ENCODE measurements at places on chromosomes 12 and 14.

DNA sequence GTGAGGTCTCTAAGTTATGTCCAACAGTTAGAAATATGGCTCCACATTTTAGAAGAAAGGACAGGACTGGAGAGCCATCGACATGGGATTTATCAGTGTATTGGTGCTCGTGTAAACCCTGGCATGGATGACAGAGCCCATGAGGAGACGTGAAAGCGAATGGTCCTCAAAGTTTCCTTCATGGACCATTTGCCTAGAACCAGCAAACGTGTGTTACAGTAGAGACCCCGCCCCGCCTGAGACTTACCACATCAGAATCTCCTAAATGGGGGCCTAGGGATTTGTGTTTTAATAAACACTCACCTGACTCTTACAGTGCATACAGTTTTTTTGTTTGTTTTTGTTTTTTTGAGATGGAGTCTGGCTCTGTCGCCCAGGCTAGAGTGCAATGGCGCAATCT is 12.2 kb downstream of the EVL start:
- peaks cover 18% of the 10 kb centered on the region for H3K4me1 ChIP-seq
- H3K27me3 ChIP-seq = no peaks in the 10 kb centered on the region
- H3K4me3 ChIP-seq = no peak overlapping the region
- DNase-seq = no peak
- no peak overlapping the region for H3K27ac ChIP-seq

DNA sequence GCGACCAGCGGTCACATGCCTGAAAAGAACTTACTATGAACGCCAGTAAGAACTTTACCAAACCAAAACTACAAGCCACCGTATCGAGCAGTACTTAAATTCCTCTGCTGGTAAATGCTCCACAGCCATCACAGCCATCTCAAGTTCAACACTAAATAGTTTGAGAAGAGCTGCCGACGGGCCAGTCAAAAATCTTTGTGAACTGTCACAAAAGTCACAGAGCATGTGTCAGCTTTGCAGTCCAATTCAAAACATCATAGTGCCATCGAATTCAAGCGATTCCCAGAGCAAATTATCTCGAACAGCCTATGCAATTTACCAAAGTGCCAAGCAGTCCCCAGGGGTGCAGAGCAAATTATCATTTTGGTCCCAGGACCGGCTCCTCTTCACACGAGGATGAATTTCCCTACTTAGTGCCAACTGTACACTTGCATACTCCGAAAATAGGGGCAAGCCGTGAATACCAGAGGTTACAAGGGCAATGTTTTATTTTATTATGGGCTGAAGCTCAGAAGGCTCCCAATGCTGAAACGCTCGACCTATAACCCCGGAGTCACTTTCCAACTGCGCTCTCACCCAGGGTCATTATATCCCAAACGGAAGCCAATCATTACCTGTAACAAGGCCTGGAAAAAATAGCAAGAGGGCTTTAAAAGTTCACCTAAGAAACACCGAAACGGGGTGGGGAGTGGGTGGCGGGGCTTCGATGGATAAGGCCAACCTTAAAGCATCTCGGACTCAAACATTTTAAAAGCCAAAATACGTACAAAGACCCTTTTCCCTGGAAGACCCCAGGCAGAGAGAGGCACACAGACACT is 1.1 kb downstream of the LRP6 start:
- H3K4me1 ChIP-seq = peaks cover 16% of the 10 kb centered on the region
- no peaks in the 10 kb centered on the region for H3K36me3 ChIP-seq
- peak overlapping the region; percentile 90 for H3K4me3 ChIP-seq
- peak; percentile 62 for DNase-seq

GRCh38 chr14:32720927-32721326 is 217.8 kb upstream of the NPAS3 start:
- H3K27ac ChIP-seq = no peak overlapping the region
- no peaks in the 10 kb centered on the region for H3K27me3 ChIP-seq
- H3K4me1 ChIP-seq = peaks cover 26% of the 10 kb centered on the region
- H3K36me3 ChIP-seq = no peaks in the 10 kb centered on the region
- H3K4me3 ChIP-seq = no peak overlapping the region

DNA sequence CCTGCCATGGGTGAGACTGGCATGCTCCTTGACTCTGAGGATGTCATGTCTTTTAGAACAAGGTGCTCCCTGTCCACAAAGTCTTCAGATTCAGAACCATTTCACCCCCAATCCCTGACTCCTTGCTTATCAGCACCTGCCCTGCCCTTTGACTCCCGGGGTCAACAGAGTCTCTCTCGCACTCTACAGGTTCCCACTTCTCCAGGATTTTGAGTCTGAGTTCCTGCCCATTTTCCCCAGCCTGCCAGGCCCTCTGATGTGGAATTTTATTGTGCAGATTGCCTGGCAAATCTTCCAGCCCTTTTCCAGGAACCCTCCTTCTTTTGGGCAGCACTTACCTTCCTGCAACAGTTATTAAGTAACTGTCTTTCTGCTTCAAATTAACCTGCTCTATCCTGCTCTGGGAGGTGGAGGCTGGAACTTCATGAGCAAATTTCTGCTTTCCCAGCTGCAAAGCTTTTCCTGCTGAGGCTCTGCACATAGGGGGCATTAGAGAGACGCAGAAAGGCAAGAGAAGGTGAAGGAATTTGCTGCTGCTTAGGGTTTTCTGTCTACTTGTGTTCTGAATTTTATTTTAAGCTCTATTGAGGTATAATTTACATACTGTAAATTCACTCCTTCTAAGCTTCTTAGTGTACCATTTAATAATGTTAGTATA is 259.1 kb downstream of the PCNX1 start:
- no peak overlapping the region for H3K4me3 ChIP-seq
- DNase-seq = peak; percentile 83
- H3K36me3 ChIP-seq = no peaks in the 10 kb centered on the region
- no peaks in the 10 kb centered on the region for H3K27me3 ChIP-seq

- no peaks in the 10 kb centered on the region for H3K36me3 ChIP-seq
- H3K27ac ChIP-seq = no peak overlapping the region
- H3K4me1 ChIP-seq = no peaks in the 10 kb centered on the region
- no peak overlapping the region for H3K4me3 ChIP-seq
Measured at GRCh38 chr12:130668286-130669204, 47.6 kb downstream of the RIMBP2 start.

GRCh38 chr12:39632670-39633069 is 13.1 kb upstream of the ABCD2 start:
- no peak overlapping the region for H3K27ac ChIP-seq
- no peak overlapping the region for H3K4me3 ChIP-seq
- DNase-seq = no peak
- no peaks in the 10 kb centered on the region for H3K4me1 ChIP-seq
- H3K36me3 ChIP-seq = no peaks in the 10 kb centered on the region

DNA sequence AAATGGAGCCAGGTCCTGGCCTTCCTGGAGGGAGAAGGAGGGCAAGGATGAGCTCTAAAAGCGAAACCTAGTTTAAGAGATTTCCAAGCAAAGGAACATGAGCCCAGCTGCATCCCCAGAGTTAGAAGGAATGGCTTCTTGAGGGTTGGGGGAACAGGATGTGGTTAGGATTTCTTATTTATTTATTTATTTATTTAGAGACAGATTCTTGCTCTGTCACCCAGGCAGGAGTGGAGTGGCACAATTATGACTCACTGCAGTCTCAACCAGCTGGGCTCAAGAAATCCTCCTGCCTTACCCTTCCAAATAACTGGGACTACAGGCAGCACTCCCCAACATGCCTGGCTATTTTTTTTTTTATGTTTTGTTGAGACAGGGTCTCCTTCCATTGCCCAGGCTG is 25.3 kb upstream of the TMEM106C start:
- DNase-seq = peak; percentile 14
- H3K36me3 ChIP-seq = no peaks in the 10 kb centered on the region
- H3K27ac ChIP-seq = no peak overlapping the region
- no peaks in the 10 kb centered on the region for H3K27me3 ChIP-seq
- H3K4me1 ChIP-seq = no peaks in the 10 kb centered on the region

DNA sequence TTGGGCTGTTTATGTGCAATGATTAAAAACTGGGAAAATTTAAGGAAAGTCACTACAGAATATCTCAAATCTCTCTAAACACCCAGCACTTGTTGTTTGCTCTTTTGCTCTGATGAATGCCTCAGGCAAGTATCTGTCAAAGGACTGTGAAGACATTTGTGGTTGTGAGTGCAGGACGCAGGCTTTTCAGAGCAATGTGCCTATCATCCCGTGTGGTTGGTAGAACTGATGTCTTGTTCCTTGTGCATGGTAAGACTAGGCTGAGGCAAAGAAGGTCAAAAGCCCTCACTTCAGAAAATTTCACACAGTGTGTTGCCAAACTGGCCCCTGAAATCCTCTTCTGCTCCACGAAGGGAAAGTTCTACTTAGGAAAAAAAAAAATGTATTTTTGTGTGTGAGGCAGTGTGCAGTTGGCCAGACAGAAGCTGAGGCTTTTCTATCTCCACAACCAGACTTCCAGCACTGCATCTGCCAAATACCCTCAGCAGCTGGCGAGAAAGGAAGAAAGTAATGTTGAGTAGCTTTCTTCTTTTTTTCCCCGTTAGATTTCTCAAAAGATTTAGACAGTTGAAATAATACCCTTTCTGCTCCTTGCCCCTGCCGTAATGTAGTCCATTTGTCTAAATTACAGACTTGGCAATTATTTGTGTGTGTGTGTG is 1103.1 kb downstream of the VRK1 start:
- no peaks in the 10 kb centered on the region for H3K4me1 ChIP-seq
- H3K27ac ChIP-seq = no peak overlapping the region
- no peak for DNase-seq
- H3K27me3 ChIP-seq = no peaks in the 10 kb centered on the region

DNA sequence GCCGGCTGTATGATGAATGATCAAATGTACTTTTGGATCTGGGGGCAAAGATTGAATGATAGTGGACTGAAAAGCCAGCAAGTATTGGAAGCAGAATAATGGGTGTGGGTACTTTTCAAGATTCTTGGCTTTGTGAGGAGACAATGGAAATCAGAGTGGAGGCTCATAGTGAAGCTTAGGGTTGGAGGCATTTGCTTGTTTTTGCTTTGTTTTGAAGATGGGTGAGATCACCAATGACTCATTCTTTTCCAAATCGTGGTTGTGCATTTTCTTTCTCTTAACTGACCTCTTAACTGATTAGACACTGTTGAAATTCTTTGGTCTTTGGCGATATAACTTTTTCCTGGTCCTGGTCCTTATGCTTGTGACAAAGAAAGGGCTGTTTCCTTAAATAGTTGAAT is 54.4 kb downstream of the PELI2 start:
- H3K27ac ChIP-seq = no peak overlapping the region
- no peaks in the 10 kb centered on the region for H3K27me3 ChIP-seq
- no peaks in the 10 kb centered on the region for H3K36me3 ChIP-seq
- no peak for DNase-seq
- H3K4me1 ChIP-seq = no peaks in the 10 kb centered on the region
- H3K4me3 ChIP-seq = no peak overlapping the region

- no peaks in the 10 kb centered on the region for H3K36me3 ChIP-seq
- H3K27ac ChIP-seq = no peak overlapping the region
- H3K27me3 ChIP-seq = no peaks in the 10 kb centered on the region
- H3K4me3 ChIP-seq = no peak overlapping the region
- H3K4me1 ChIP-seq = no peaks in the 10 kb centered on the region
Measured at GRCh38 chr12:88597365-88597764, 17.1 kb upstream of the KITLG start.

GRCh38 chr12:82055391-82055790 is 296.2 kb upstream of the PPFIA2 start:
- no peak for DNase-seq
- no peak overlapping the region for H3K27ac ChIP-seq

DNA sequence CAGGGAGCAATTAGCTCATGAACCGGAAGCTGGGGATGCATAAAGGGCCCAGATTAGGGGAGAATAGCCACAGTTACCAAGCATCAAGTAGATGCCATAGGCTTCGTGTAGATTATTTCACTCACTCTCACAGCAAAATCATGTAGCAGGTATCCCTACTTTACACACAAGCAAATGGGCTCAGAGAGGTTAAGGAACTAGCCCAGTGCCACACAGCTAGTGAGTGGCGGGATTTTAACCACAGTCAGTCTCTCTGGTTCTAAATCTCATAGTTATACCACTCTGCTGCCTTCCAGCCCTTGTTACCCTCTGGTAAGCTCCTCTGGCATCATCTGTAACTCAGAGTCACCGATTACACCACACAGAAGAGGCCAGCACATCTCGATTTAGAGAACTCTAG is 49.0 kb downstream of the IQSEC3 start:
- no peak overlapping the region for H3K27ac ChIP-seq
- no peak for DNase-seq
- no peaks in the 10 kb centered on the region for H3K4me1 ChIP-seq
- no peaks in the 10 kb centered on the region for H3K36me3 ChIP-seq
- H3K4me3 ChIP-seq = no peak overlapping the region
- H3K27me3 ChIP-seq = no peaks in the 10 kb centered on the region

DNA sequence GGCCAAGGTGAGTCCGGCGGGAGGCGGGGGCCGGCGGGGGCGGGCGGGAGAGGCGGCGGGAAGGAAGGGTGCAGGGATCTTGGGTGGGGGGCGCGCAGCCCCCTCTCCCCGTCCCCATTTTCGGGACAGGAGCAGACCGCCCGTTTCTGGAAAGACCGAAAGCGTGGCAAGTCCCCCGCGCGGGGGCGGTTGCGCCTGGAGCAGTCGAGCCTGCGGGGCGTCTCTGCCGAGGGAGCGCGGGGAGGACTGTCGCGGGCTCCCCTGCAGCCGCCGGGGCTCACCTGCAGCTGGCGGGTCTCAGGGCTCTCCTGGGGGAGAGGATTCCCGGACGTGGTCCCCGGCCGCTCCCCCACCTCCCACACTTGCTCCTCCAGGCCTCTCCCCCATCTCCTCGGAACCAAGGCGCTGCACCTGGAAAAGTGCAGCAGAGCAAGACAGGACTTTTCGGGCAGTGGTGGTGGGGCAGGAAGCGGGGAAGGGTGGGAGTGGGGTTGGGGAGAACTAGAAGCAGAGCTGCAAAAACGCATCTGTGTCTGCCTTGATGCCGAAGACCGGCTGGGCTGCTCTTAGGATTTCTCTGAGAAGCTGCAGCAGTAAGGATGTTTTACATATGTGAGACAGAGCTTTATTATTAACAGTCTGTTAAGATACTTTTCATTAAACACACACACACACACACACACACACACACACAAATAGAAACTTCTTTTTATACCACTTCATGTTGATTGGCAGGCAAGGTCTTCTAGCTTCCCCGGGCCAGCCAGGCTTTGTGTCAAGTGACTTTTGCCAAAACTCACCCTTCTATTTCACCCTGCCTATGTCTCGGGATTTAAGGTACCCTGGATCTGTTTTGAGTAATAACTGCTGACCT is 677 bp downstream of the C12orf75 start:
- peak overlapping the region; percentile 63 for H3K4me3 ChIP-seq
- peaks cover 9% of the 10 kb centered on the region for H3K4me1 ChIP-seq
- H3K27me3 ChIP-seq = no peaks in the 10 kb centered on the region
- H3K36me3 ChIP-seq = no peaks in the 10 kb centered on the region
- no peak overlapping the region for H3K27ac ChIP-seq
- peak; percentile 47 for DNase-seq

DNA sequence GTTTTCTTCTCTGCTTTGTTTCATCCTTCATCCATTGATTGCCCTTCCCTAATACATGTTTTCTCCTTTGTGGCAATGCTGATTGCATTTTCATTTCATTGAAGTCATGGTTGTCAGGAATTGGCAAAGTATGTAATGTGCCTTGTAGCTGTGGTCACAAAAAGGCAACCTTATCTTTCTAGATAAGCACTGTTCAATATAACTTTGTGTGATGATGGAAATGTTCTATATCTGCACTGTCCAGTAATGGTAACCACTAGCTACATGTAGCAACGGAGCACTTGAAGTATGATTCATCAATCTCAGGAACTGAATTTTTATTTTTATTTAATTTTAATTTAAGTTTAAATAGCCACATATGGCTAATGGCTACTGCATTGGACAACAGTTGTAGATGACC is 79.8 kb downstream of the PCNX1 start:
- H3K36me3 ChIP-seq = no peaks in the 10 kb centered on the region
- no peak overlapping the region for H3K4me3 ChIP-seq
- no peak for DNase-seq
- H3K27ac ChIP-seq = no peak overlapping the region
- no peaks in the 10 kb centered on the region for H3K27me3 ChIP-seq
- H3K4me1 ChIP-seq = peaks cover 27% of the 10 kb centered on the region

All from A673 (cell line).